ENCODE measurements at places on chromosomes 6 and 20. TPM values are rescaled to one million over a fixed set of nuclear protein-coding genes. Genes with fewer than 3 reads are reported as not detected.
A peak's percentile ranks its signal among the peaks of the same experiment; 100 is the strongest.

GRCh38 chr6:117007659-117008058 lies 130.6 kb downstream of the RFX6 start:
- no peak for DNase-seq
- H3K27ac ChIP-seq, result no peak overlapping the region
- H3K27me3 ChIP-seq, result no peaks in the 10 kb centered on the region
- no peak overlapping the region for H3K4me3 ChIP-seq
- H3K4me1 ChIP-seq, result no peaks in the 10 kb centered on the region

GRCh38 chr20:4014031-4014474 lies 1.3 kb downstream of the RNF24 start:
- no peaks in the 10 kb centered on the region for H3K4me1 ChIP-seq
- H3K27ac ChIP-seq, result no peak overlapping the region
- no peak for DNase-seq
- H3K27me3 ChIP-seq, result no peaks in the 10 kb centered on the region
- H3K4me3 ChIP-seq, result no peak overlapping the region
- no peaks in the 10 kb centered on the region for H3K36me3 ChIP-seq

- no peaks in the 10 kb centered on the region for H3K36me3 ChIP-seq
- no peak overlapping the region for H3K27ac ChIP-seq
- peaks cover 7% of the 10 kb centered on the region for H3K4me1 ChIP-seq
- DNase-seq, result no peak
- H3K27me3 ChIP-seq, result no peaks in the 10 kb centered on the region
These were observed 1.4 kb upstream of the AAR2 start for GRCh38 chr20:36234771-36235320.

GRCh38 chr6:33313105-33313708 lies 671 bp downstream of the TAPBP start:
- H3K4me3 ChIP-seq, result peak overlapping the region; percentile 79
- no peaks in the 10 kb centered on the region for H3K4me1 ChIP-seq
- no peaks in the 10 kb centered on the region for H3K36me3 ChIP-seq
- DNase-seq, result peak; percentile 78
- H3K27ac ChIP-seq, result peak overlapping the region; percentile 99

The RBPJL gene
- total RNA-seq, result not detected

The HEBP2 gene
- total RNA-seq, result 63.5 TPM
